Left kidney (tissue), 8 donors: ENCODE measurements at places on chromosomes 4 and X. TPM values are rescaled to one million over a fixed set of nuclear protein-coding genes. Genes with fewer than 3 reads are reported as not detected.

AGTR2 gene
- 78.3 TPM for polyA plus RNA-seq

GRCh38 chrX:151873096-151873495, 39.6 kb upstream of the MAGEA4 start:
- no peak for DNase-seq

RAB28 gene
- 37.3 TPM for polyA plus RNA-seq

TCP11X1 gene
- polyA plus RNA-seq = 0.45 TPM
